ENCODE measurements at places on chromosomes 4 and X.
A peak's percentile ranks its signal among the peaks of the same experiment; 100 is the strongest.

GRCh38 chrX:132576939-132577338, 88.1 kb upstream of the MBNL3 start:
- DNase-seq, result no peak

GRCh38 chr4:23163647-23164436, 471.1 kb downstream of the GBA3 start:
- DNase-seq, result no peak

GRCh38 chrX:29376584-29376983, 789.3 kb downstream of the IL1RAPL1 start:
- no peak for DNase-seq

DNA sequence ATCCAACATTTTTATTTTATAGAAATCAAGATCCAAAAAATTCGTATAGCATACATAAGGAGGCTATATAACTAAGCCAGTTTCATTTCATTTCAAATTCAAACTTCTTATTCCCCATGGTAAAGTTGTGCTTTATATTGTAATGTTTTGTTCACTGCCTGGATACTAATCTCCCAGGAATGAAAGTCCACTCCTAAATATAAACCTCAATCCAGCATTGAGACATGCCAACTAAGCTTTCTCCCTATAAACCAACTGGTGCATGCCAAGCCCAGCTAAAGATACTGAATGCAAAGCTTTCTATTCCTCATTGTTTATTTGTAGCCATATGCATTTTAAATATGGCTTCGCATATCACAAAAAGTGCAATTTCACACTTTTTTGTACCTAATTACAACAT, 63.8 kb upstream of the INPP4B start:
- DNase-seq, result no peak

DNA sequence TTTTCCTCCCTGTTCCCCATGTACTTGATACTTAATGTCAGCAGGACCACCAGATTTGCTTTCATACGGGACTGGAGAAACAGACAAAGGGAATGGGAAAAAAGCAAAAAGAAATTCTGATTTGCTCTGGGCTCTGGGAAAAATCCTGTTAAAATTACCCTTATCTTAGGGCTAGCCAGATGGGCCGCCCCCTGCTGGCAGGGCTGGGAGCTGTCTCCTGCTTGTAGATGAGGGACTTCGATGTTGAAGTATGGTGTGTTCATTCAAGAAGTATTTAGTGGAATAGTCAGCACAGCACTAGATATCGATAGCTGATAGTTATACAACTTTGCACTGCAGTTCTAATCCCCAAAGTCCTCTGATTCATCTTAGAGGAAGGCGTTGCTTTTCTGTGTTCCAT, 45.8 kb downstream of the BCORL1 start:
- peak; percentile 35 for DNase-seq

GRCh38 chr4:107213410-107213809, 177.3 kb upstream of the DKK2 start:
- DNase-seq, result peak; percentile 25

- DNase-seq, result no peak
Observed at GRCh38 chrX:16474511-16474910, 175.4 kb upstream of the S100G start.

Measured in BE2C (cell line).